ENCODE measurements at places on chromosomes 4 and X.

- no peak for DNase-seq
These were observed 139.8 kb downstream of the CDS1 start for GRCh38 chr4:84722720-84723119.

- DNase-seq: no peak
These were observed 14.0 kb upstream of the ADAD1 start for GRCh38 chr4:122364700-122365404.

GRCh38 chr4:102692474-102692873 is 68.3 kb downstream of the MANBA start:
- no peak for DNase-seq

DNA sequence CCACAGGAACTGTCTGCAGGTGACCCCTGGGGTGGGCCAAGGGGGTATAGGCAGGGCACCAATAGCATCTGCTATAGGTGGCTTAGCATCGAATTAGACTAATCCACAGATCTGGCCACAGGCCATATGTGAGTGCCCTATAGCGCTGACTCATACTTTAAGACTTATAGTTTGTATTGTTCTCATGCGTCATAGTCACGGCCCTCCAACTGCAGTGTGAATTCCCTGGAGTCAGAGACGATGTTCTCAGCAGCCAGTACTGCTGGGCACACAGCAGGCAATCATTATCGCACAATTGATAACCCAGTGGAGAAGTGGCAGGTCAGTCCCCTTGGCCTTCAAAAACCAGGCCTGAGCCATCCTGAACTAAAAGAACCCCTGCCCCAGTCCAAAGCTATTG is 58.1 kb downstream of the ADGRG2 start:
- DNase-seq: no peak

- DNase-seq: no peak
These were observed 342.8 kb upstream of the BOD1L1 start for GRCh38 chr4:13970349-13970748.

DNA sequence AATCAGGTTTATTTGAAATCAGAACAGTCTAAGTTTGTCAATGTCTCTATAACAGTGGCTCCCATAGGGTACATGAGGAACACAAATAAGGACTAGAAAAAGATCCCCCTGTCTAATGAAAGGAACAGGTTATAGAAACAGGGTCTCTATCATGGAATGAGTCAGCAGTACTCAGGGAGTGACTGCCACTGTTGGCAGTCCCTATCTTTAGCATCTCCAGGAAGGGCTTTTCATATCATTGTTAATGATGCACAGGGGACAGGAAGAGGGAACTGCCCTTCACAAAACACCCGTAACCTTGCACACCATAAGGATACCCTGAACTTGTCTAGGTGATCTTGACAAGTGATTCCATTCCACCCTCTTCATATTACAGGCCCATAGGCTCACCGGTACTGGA is 38.5 kb upstream of the SMIM10L2A start:
- no peak for DNase-seq

DNA sequence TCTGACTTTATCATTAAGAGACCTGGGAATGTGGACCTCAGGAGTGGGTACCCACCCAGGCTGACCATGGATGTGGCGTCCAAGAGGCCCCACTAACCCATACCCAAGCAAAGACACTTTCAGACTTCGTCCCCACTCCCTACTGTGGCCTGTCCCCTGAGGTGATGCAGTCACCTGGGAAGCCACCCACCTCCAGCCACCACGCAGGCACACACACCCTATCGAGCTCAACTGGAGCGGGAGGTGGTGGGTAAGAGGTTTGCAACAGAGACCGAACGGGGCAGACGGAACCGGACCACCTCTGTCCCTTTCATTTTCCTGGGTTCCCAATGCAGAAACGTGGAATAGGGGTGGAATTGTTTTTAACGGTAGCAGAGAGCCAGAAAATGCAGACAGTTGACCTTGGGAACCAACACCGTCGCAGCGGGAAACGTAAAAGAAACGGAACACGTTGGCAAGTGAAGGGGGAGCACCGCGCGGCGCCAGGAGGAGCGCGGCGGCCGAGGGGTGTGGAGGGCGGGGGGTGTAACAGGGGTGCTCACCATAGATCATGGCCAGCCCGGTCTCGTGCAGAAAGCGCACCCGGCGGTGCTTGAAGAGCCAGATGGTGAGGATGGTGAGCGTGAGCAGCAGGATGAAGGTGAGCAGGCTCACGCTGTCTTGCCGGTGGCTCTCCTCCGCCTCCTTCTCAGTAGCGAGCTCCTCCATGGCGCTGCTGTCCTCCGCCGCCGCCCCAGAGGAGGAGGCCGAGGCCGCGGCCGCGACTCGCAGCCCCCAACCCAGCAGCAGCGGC is 559 bp downstream of the SLC9A7 start:
- DNase-seq: no peak

DNA sequence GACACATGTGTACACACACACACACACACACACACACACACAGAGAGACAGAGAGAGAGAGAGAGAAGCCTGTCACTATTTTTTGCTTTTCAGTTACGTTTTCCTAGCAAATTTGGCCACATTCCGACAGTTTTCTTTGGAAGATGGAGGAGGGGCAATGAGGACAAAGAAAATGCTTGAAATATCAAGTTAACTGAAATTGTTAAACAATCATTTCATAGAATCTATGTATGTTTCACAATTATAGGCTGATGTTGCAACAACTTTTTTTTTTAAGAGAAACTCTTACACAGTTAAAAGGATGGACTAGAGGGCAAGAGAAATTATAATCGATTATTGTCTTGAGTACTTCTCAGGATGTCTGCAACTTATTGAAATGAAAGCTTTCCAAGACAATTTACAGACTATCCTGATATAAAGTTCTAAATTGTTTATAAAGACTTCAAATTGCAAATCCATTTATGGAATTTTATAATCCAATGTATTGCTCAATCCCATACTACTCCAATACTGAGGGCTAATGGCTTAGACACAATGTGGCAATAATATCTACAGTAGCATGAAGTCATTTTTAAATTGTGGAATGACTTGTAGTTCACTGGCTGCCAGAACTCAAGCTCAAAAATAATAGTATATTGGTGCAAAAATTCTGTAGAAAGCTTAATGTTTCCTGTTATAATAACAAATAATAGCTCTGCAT is 647.0 kb upstream of the PCDH7 start:
- no peak for DNase-seq

DNA sequence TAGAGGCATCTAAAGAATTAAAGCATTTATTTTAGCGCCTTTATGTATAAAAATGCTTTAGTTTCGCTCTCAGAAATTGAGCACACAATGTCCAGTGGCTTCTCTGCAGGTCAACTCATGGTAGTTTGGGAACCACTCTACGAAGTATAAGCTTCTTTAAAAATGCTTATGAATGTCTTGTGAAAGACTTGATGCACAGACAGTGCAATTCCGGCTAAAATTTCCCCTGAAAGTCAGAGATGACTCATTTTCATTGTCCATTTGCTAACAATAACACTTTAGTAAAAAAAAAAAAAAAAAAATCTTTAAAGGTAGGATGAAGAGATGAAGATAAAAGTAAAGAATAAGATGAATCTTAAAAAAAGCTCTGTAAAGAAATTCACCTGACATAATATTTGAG is 117.2 kb downstream of the PDHA2 start:
- DNase-seq: no peak

- DNase-seq: no peak
These were observed 260.6 kb upstream of the DIAPH2 start for GRCh38 chrX:96424007-96424406.

DNA sequence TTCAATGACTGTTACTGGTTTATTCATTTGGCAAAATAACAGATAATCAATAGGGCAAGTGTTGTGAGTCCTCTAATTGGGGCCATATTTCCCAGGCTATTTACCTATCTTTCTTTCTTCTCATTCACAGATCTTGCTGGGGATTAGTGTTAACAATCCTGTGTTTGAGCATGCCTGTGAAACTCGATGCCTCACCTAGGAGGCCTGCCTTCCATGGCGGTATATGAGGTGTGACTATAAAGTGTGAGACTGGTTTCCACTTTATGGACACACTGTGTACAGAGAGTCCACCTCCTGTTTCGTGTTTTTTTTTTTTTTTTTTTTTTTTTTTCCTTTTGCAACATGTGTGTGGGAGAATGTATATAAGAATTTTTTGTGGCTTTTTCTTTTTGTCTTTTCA is 199.3 kb downstream of the BMPR1B start:
- DNase-seq: no peak

DNA sequence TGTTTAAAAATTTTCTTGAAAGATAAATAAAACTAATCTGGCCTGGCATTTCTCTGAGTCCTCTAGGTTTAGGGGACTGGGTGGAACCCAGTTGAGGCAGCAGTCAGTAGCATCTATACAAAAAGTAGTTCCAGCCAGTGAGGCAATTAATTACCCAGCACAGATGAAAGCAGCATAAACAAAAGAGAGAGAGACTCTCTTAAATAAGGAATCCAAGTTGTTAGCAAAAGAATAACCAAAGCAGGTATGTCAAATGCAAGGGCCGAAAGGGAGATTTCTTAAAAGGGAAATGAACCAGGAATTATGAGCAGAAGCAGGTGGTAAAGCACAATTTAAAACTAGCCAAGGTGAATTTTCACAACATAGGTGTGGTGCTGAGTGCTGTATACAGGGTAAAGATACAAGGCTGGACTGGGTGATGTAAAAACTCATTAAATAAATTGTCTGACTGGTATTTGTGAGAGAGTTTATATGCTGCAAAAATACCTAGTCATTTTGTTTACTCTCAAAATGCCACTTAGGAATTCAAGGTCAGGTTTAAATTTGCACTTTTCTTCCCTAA is 94.6 kb upstream of the GALNT7 start:
- DNase-seq: no peak

GRCh38 chr4:1565598-1566295 is 118.4 kb downstream of the FAM53A start:
- no peak for DNase-seq

- no peak for DNase-seq
These were observed 597.5 kb upstream of the PCDH7 start for GRCh38 chr4:30122711-30123110.

GRCh38 chr4:167987285-167987684 is 105.1 kb upstream of the ANXA10 start:
- no peak for DNase-seq

- no peak for DNase-seq
These were observed 36.9 kb downstream of the PARM1 start for GRCh38 chr4:74969507-74970474.

- no peak for DNase-seq
These were observed 17.7 kb downstream of the IQSEC2 start for GRCh38 chrX:53263597-53264094.

GRCh38 chr4:111689214-111689613 is 456.0 kb upstream of the FAM241A start:
- DNase-seq: no peak

GRCh38 chr4:105166066-105166465 is 19.4 kb downstream of the TET2 start:
- no peak for DNase-seq

DNA sequence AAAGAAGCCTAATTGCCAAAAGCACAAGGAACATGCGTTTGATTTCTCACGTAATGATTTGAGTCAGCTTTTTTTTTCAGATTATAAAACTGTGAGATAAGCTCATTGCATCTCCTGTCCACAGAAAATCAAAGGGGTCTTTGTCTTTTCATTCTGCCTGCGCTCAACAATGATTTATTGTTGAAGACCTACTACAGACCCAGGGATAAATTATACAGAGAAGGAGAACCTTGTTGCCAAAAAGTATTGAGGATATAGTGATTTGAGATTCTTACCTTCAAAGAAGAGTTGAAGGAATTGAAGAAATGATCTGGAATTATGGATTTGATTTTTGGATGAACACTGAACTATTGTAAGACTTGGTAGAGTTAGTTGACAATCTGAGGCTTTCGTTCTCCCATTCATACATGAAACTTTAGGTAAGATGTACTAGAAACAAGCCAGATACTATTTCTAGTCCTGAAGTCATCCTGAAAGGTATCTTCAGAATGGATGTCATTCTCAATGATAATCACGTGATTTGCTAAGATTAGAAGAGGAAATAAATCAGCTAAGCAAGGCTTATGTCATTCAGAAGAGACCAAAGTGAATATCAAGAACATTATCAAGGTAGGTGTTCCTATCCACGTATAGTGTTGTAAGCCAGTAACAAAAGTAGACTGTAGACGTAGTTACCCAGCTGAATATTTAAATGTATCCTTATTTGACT is 71.1 kb upstream of the SCOC start:
- no peak for DNase-seq

- no peak for DNase-seq
These were observed 438.3 kb downstream of the CENPC start for GRCh38 chr4:67106861-67107460.

Data from activated CD4-positive, alpha-beta T cell treated with anti-CD3 and anti-CD28 coated beads for 1 hour (primary cell).